ENCODE measurements at places on chromosomes 1 and 21.

DNA sequence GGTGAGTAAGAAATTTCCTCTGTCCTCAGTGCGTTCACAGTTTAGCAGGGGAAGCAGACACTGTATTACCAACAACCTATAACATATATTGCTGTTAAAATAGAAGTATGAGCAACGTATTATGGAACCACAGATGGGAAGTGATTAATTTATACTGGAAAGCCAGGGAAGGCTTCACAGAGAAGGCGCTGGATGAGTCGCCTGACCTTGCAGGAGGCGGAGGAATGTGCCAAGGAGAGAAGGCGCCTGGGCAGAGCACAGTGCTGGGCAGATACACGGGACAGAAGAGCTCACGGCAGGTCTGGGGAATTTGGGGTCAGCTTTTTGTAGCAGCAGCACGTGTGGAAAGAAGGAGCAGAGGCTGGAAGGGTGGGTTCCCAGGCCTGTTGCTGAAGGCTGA is 116.3 kb downstream of the DHRS3 start:
- DNase-seq, result peak; percentile 35

DNA sequence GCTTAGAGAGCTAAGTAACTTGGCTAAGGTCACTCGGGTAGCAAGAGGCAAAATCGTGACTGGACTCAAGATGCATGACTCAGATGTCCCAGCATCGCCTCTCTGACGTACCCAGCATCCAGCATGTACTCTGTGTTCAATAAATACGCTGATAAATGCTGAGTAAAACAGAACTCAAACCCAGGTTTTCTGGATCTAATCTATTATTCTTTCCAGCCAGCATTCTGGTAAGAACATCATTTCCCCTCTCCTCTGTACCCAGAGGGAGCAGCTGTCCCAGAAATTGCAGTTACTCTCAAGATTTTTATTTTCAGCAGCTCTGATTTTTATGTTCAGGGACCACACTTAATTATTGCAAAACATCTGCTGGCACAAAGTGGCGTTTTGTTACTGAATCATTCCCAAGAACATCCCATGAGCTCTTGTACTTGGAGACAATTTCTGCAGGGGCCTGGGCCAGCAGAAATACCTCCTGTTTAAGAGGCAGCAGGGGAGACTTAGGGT is 249.0 kb downstream of the PRDM2 start:
- no peak for DNase-seq

GRCh38 chr1:230248889-230249270 is 177.3 kb downstream of the PGBD5 start:
- no peak for DNase-seq

DNA sequence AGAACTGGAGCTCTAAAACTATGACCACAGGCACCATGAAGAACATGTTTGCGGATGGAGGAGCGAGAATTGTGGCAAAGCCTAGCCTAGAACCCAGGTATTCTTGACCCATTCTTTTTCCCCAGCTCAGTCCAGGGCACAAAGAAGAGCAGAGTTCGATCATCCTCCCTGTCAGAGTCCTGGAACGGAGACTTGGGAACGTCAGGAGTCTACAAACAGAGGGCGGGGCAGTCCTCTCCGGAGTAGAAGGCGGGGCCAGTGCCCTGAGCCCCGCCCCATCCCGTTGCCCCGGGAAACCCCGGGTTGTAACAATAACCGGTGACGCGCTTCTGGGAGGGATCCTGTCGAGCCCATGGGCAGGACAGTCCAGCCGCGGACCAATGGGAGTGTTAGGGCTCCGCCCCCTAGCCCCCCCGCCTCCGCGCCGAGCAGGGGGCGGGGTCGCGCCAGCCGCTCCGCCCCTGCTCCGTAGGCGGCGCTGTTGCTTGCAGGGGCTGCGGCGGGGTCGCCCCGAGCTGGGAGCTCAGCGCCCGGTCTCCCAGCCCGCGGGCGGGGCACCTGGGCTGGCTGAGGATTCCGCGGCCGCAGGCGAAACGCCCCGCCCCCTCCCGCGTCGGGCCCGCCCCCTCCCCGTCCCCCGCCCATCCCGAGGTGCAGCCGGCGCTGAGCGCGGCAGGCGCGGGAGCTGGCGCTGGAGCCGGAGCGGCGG is at the start of gene FOXO6:
TSS of gene FOXO6 (plus strand) at position 649 of the 709 bp plus-strand sequence.
- DNase-seq, result peak; percentile 98

DNA sequence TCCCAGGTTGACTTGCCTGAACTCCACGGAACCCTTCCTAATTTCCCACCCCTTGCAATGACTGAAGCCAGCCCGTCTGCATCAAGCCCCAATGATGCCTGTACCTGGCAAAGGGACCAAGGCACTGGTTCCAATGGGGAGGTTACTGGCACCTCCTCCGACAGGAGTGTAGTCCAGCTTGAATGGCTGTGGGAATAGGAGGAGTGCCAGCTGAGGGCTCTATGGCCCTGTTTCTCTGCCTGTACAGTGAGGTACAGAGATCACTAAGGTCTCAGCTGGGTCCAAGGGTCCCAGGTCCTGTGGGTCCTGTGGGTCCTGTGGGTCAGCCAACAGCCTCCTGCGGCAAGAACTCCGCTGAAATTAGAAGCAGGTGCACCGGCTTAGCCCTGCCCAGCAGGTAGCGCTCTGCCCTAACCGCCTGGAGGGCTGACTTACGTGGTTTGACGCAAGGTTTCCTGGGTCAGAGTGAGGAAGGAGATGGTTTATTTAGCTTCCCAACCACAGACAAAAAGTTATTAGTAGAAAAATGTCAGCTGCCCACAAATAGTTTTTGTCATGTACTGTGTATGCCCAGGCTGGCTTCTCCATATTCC is 9.9 kb upstream of the SPRR4 start:
- no peak for DNase-seq

DNA sequence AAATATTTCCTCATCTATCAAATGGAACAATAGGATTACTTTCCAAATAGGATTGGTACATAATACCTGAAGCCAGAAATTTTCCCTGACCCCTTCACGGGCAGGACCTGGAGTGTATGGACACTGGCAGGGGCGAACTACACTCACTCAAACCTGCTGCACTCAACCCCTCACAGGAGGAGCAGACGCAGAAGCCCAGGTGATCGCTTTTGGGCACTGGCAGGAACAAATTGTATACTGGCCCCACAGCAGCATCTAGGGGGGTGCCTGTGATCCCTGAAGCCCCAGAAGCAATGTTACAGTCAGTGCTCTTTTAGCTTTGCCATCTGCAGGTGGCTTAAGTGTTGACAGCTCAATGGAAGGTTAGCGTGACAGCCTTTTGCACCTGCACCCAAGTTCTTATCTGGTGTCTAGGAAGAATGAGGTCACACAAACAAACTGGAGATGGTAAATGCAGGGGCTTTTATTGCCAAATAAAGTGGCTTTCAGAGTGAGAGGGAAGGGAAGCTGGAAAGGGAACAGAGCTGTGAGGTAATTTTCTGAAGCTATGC is 199.2 kb upstream of the NEGR1 start:
- no peak for DNase-seq

- DNase-seq, result peak; percentile 66
Observed at GRCh38 chr1:23177438-23178380, 9.1 kb upstream of the LUZP1 start.

- no peak for DNase-seq
Observed at GRCh38 chr1:61079296-61079897, 3.0 kb upstream of the NFIA start.

- DNase-seq, result no peak
Observed at GRCh38 chr1:189868021-189868420, 609.6 kb downstream of the BRINP3 start.

Data from suppressor macrophage treated with lipopolysaccharide for 4 hours (primary cell).